AG04450 (cell line): ENCODE measurements at places on chromosomes 13 and 19.

- DNase-seq: no peak
Measured at GRCh38 chr13:28401303-28402056, 93.4 kb downstream of the FLT1 start.

DNA sequence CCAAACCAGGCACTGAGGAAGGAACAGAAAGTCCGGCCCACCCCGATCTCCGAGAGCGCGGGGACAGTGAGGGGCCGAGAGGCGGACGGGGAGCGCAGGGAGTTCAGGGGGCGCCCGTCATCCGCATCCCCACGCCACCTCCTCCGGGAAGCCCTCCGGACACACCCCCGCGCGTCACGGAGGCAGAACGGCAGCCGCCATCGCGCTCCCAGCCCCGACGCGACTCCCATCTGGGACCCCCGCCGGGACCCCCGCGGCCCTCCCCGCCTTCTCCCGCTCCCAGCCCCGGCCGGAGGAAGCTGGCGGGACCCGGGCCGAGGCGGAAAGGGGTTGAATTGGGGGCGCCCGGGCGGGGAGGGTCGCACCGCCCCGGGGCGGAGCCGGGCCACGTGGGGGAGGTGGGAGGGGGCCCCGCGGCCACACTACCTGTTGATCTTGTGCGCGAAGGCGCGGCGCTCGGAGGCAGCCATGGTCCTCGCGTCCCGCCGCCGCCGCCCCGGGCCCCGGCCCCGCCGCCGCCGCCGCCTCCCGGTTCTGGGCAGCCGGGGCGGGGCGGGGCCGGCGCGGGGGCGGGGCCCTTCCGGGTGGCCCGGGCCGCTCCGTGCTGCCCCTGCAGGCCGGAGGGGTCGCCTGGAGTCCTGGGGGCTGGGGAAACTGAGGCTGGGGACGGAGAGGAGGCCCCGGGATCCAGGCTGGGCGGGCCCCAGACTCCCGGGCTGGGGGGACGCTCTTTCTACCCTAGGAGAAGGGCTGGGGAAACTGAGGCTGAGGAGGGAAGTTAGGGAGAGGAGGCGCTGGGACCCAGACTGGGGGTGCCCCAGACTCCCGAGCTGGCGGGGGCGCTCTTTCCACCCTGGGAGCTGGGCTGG lies at the start of gene DOCK6:
Gene DOCK6, minus strand, starts transcription at position 554 of the 869 bp plus-strand sequence. Its CDS starts 84 bp downstream, at position 470.
- DNase-seq: no peak

GRCh38 chr13:73065665-73066340 lies 7.0 kb downstream of the KLF5 start:
- no peak for DNase-seq

GRCh38 chr13:66644855-66645460 lies 585.2 kb downstream of the PCDH9 start:
- no peak for DNase-seq

DNA sequence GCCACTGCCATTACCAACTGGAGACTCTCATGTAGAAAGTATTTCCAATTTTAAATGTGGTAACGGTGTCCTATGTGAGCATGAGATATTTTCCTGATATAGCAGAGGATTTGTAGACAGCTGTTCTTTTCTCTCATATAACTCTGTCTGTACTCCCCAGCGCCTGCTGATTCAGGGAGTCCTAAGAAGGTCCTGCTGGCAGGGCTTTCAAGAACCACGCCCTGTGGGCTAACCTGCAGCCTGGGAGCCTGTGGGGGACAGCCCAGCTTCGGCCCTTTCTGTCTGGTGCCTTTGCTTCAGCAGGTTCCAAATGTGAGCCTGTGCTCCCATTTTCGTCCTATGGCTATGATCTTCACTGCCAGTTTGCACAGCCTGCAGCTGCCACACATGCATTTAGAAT lies 316.8 kb downstream of the ATP8A2 start:
- DNase-seq: no peak

- DNase-seq: no peak
Measured at GRCh38 chr13:38008636-38009035, 139.1 kb upstream of the TRPC4 start.

DNA sequence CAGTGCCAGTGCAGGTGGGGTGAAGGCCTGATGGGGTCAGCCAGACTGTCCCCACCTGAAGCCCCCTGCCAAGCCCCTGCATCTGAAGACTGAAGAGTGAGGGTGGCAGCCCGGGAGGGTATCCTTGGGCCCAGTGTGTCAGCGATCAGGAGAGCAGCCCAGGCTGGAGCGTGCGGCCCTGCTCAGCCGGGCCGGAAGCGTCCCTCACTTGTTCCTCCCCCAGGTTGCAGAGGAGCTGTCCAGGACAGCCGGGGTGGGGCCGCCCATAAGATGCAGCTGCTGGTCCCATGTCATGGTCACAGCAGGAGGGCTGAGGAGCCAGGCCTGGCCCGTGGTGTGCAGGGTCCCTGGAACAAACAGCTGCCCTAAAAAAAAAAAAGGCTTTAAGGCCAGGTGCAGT lies 55.4 kb downstream of the KDM4B start:
- DNase-seq: no peak

- DNase-seq: no peak
Measured at GRCh38 chr13:32660227-32660626, 74.0 kb downstream of the PDS5B start.

GRCh38 chr13:89822467-89822866 lies 1525.0 kb upstream of the MIR17HG start:
- no peak for DNase-seq

DNA sequence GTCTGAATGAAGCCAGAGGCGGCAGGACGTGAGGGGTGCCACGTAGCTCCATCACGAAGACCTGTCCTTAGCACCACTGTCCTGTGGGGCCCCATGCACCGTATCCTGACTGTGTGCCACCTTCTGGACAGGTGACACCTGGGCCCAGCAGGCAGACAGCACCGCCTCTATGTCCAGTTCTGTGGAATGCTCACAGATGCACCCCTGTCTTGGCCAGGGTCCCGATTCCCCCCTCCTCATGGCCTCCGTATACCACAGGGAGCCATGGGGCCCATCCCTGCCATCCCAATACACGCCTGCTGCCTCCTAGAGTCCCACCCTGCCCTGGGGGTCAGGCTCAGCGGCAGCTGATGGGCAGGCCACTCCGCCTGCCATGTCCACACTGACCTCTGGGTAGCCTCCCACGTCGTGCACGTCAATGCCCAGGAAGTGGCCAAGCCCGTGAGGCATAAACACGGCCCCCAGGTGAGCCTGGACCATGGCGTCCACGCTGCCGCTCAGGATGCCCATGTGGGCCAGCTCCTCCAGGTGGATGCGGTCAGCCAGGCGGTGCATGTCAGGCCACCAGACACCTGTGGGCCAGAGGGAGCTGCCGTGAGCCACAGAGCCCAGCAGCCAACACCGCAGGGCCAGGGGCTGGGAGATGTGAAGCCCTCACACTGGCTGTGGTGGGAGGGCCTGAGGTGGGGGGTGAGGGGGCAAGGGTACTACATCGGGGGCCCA lies 17.6 kb downstream of the CEBPG start:
- no peak for DNase-seq

- no peak for DNase-seq
Measured at GRCh38 chr13:112832811-112833210, 136.2 kb upstream of the MCF2L start.

DNA sequence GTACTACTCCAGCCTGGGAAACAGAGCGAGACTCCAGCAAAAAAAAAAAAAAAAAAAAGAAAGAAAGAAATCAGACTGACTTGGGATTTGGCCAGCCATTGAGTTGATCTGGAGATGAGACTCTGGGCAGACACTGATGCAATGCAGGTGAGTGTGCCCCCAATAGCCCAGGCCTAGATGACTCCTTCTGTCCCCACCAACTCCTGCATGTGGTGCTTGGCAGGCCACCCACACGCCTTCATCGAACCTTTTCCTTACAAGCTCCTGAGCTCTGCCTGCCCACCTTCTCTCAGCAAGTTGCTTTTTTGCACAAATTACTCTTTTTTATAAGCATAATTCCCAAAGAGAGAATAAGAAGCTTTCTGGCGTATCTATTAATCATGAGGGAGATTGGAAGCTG lies 97.9 kb upstream of the MBNL2 start:
- no peak for DNase-seq

DNA sequence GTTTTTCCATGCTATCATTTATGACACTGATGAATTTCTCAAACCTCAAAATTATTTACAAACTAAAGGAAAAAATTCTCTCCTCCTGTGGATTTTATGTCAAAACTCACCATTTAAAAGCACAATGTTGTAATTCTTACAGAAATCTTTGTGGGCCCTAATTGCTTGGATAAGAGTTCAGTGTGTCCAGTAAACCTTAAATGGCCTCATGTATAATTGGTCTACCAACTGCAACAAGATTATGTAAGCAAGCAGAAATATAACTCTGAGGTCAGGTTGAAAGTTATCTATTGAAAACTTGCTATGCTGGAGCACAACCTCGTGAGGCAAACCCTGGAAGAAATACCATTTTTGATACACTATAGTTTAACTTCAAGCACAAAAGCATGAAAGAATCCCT lies 22.0 kb downstream of the VWA8 start:
- no peak for DNase-seq

DNA sequence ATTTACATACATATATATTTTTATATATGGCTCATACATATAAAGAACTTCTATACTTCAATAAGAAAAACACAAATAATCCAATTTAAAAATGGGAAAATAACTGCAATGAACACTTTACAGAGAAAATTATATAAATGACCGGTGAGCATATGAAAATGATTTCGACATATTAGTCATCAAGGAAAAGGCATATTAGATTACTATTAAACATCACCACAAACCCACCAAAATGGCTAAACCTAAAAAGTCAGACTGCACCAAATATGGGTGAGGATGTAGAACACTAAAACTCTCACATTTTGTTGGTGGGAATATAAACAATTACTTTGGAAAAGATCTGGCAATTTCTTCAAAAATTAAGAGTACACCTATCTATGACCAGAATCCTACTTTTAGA lies 316.2 kb downstream of the ENOX1 start:
- DNase-seq: no peak

- DNase-seq: peak; percentile 18
Measured at GRCh38 chr19:3108775-3109174, 14.6 kb downstream of the GNA11 start.

GRCh38 chr19:3104708-3104983 lies 10.5 kb downstream of the GNA11 start:
- no peak for DNase-seq

GRCh38 chr13:90680826-90681225 lies 666.7 kb upstream of the MIR17HG start:
- DNase-seq: no peak

DNA sequence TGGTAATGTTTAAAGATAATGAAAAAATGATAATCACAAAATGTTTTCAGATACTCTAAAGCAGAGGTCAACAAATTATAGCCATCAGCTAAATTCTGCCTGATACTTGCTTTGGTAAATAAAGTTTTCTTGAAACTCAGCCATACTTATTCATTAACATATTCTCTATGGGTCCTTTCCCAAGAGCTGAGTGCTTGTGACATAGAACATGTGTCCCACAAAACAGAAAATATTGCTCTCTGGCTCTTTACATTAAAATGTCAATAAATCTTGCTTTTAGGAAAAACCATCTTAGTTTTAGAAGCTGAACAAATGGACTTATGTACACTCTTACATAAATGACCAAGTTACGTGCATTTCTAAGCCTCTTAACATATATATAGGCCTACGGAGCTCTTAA lies 307.1 kb downstream of the DCT start:
- DNase-seq: no peak

DNA sequence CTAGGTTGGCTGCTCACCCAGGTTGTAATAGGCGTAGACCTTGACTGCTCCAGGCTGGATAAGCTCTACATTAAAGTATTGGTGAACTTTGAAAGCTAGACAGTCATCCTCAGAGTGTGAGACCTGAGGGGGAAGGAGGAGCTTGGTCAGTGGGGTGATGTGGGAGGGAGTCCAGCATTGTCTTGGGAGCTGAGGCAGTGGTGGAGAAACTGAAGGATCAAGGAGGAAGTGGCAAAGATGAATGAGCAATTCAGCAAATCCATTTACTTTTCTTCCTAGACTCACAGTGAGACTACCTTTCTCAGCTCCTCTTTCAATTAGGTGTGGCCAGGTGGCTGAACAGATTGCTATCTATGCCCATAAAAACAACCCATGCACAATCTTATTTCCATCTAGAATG lies 10.2 kb upstream of the TNFSF14 start:
- DNase-seq: no peak

- no peak for DNase-seq
Measured at GRCh38 chr13:73198991-73199411, 140.2 kb downstream of the KLF5 start.

DNA sequence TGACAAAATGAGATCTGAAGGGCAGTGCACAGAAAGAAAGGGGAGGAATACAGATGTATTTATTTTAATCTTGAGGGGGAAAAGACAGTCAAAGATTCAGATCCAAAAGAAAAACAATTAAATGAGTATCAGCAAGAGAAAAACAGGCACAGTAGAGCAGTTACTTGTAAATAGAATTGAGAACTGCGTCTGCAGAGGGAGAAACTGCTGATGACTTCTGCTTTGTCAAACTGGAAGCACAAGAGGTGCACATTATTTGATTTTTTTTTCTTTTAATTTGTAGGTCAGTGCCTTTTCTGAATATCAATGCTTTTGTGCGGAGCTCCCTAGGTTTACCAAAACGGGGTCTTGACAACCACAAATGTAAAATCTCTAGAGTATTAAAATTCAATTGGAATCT lies 37.3 kb downstream of the EFNB2 start:
- no peak for DNase-seq

GRCh38 chr13:98648141-98648540 lies 71.2 kb upstream of the STK24 start:
- DNase-seq: no peak

DNA sequence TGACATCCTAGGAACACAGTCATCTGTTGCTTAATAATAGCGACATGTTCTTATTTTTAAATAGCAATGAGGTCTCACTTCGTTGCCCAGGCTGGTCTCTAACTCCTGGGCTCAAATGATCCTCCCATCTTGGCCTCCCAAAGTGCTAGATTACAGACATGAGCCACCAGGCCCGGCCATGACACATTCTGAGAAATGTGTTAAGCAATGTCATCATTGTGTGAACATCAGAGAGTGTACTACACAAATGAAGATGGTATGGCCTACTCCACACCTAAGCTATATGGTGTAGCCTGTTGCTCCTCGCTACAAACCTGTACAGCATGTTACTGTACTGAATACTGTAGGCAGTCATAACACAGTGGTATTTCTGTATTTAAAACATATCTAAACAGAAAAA lies 24.6 kb upstream of the GARRE1 start:
- no peak for DNase-seq

DNA sequence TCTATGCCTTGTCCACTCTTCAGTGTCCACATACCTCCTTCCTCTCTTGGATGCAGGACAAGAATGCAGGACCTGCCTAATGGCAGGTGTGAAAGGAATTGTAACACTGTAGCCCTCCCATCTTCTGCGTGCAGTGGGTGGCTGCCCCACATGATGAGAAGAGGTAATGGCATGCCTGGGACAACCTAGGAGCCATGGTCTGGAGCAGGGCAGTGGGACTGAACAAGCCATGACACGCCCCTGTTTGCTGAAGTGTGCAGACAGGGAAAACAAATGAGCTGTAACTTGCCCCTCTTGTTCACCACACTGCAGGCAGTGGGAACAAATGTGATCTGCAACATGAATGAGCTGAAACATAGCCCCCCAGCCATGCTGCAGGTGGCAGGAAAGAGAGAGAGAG lies 192.2 kb downstream of the PCDH17 start:
- DNase-seq: no peak

DNA sequence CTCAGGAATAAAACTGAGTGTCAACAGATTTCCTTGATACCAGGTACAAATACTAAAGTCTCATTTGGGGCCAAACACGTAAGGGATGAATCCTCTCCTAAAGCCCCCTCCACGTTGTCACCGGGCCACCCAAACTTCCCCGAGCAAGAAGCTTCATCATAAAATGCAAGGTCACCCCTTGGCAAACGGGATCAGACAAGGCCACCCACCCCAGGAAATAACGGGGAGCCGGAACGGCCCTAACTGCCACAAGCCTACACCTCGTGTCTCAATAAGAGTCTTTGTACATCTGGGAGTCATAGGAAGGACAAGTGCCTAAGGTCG lies 717 bp downstream of the EEF2 start:
- DNase-seq: no peak
